ENCODE measurements at places on chromosomes 1 and 21. TPM values are rescaled to one million over a fixed set of nuclear protein-coding genes. Genes with fewer than 3 reads are reported as not detected.

DNA sequence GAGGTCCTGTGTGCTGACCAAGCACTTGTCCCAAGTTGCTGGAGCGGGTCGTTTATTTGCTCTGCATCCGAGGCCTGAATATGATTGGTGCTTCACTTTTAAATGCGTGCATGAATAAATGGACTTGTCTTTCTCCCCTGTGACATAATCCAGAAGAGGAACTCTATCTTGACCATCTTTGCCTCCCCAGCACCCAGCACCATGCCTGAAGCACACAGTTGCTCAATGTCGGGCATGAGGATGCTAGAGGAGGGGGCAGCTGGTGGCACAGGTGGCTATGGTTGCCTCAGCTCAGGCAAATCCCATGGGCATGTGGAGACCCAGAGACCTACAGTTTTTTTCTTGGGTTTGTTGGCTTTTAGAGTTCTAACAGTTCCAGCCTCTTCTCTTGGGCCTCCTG is 142.6 kb downstream of the KAZN start:
- ATAC-seq: no peak

DNA sequence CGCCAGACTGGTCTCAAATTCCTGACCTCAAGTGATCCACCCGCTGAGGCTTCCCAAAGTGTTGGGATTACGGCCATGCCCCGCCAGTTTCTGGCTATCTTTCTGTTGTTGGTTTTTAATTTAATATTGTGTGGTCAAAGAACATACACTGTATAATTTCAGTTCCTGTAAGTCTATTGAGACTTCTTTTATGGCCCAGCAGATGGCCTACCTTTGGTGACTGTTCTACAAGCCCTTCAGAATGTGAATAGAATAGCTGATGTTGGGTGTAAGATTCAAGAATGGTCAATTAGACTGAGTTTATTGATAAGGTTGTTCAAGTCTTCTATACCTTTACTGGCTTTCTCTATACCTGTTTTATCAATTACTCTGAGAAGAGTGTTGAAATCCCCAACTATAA is 10.7 kb downstream of the HES2 start:
- ATAC-seq: no peak

Gene NR1I3
- total RNA-seq: not detected

Gene UBASH3A
- 0.24 TPM for total RNA-seq

Gene KLHDC9
- total RNA-seq: 4.5 TPM
